Renal pelvis (tissue), 12 donors: ENCODE measurements at places on chromosomes 5 and 9. TPM values are rescaled to one million over a fixed set of nuclear protein-coding genes. Genes with fewer than 3 reads are reported as not detected.

TEX48 gene
- polyA plus RNA-seq, result not detected

TMEM232 gene
- polyA plus RNA-seq, result 6.3 TPM

DNA sequence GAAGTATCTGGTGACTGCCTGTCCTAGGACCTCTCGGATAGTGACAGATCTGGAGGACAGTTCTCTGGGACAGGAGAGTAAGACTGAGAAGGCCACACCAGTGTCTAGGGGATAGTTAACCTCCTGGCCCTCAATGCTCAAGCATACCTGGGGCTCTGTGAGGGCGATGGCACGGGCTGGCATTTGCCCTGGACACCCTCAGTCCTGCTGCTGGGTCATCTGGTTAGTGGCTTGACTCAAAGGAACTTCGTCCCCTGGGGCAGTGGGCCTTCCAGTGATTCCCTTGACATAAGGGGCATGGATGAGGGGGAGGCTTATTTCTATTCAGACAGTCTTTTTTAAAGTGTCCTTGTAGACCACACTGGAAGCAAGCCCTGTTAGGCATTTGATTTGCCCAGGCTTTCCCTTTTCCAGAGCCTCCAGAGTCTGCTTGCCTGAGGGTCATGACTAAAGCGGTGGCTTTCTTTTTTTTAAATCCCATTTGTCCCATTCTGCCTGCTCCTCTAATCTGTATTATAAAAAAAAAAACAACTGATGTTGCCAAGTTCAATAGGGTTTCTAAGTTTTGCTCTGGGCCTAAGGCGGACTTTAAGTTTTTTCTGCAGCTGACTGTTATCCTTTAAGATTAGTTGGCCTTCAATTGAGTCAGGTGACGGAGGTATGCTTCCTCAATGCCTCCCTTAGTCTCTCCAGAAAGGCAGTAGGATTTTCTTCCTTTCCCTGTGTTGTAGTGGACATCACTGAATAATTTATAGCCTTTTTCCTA is 2083.5 kb upstream of the C9orf72 start:
- DNase-seq, result no peak

- no peak for DNase-seq
Measured at GRCh38 chr9:106954558-106954957, 91.6 kb downstream of the ZNF462 start.

DNA sequence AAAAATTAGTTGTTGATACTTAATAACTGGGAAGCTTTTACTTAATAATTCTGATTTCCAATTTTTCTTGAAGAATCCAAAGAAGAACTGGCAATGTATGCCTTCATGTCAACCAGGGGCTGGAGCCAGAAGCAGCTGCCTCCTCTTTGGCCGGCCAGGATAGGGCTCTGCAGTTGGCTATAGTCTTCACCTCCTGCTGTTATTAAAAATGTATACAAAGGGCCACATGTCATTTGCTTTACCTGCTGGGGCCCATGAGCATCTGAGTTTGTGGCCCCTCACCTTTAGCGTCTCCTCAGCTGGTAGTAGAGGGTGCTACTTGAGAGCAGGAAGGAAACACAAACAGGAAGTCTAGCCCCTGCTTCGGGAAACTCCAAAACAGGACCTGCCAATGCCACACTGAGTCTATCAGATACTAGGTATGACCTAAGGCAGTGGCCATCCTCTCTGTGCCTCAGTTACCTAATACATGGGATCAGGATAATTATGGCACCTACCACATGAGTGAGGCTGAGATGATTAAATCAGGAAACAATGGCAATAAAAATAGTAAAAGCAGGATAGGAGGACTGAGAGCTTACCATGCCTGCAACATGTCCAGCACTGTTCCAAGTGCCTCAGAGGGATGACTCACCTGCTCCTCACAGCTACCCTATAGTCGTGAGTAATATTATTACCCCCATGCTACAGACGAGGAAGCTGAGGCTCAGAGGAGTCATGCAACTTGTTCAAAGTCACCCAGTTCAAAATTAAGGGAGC is 21.3 kb downstream of the CCDC69 start:
- no peak for DNase-seq

GRCh38 chr5:14714706-14715105 is 50.2 kb downstream of the OTULIN start:
- no peak for DNase-seq

- no peak for DNase-seq
Measured at GRCh38 chr9:116233160-116233530, 79.6 kb downstream of the PAPPA start.

DNA sequence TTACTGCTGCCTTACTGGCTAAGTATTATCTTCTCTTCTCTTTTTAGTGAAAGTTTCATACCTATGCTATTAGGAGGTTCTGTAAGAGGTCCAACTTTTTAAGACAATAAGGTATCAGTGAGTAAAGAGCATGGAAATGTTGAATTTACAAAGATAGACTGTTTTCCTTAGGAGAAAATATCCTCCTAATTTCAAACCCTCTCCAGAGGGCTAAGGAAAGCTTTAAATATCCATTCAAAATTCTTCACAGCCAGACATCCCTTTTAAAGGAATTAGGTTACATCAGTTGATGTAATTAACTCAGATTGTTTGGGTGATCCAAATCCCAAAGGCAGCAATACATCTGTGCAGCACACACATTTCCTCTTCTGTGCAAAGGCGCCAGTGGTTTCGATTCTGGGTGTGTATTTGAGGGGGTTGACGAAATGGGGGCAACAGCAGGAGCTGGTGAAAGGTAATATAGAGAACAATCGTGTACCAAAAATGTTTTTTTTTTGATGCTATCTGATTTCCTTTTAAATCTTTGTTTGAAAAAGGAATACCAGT is 273.8 kb upstream of the RPS23 start:
- no peak for DNase-seq
